ENCODE measurements at places on chromosomes 2 and 18. TPM values are rescaled to one million over a fixed set of nuclear protein-coding genes. Genes with fewer than 3 reads are reported as not detected.

The GPN1 gene
- 34.9 TPM for total RNA-seq

The ALLC gene
- total RNA-seq = not detected

The SPP2 gene
- not detected for total RNA-seq

The CAPN13 gene
- 2.0 TPM for total RNA-seq

The ACMSD gene
- 18.2 TPM for total RNA-seq

The GPR39 gene
- total RNA-seq = 4.3 TPM

The TEKT4 gene
- total RNA-seq = 0.29 TPM

The SERPINB4 gene
- total RNA-seq = not detected

The ACAA2 gene
- 65.8 TPM for total RNA-seq

The RNF125 gene
- total RNA-seq = 5.3 TPM

The NTSR2 gene
- not detected for total RNA-seq

The SLC16A14 gene
- total RNA-seq = 10.1 TPM

The RESP18 gene
- total RNA-seq = not detected

The CHRNG gene
- 9.5 TPM for total RNA-seq

The TMEM185B gene
- 34.2 TPM for total RNA-seq
